Renal cortical epithelial cell (primary cell): ENCODE measurements at places on chromosomes 13 and 19. TPM values are rescaled to one million over a fixed set of nuclear protein-coding genes. Genes with fewer than 3 reads are reported as not detected.

The ZNF90 gene
- 3.6 and 4.0 TPM in 2 replicates for total RNA-seq

The N4BP2L2 gene
- total RNA-seq = 98.5 and 204 TPM in 2 replicates

The ZNF675 gene
- 17.1 and 18.8 TPM in 2 replicates for total RNA-seq

The RNF113B gene
- total RNA-seq = not detected in 2 replicates

The ANKLE1 gene
- 0.52 and 1.1 TPM in 2 replicates for total RNA-seq

The FUT6 gene
- 0.05 TPM in 1 of 2 replicates, not detected in the other for total RNA-seq

The DEDD2 gene
- 17.9 and 25.2 TPM in 2 replicates for total RNA-seq

The B3GNT3 gene
- 0.80 and 6.8 TPM in 2 replicates for total RNA-seq

The ZNF728 gene
- 0.40 TPM in 1 of 2 replicates, not detected in the other for total RNA-seq

The OR10H1 gene
- 0.45 and 1.7 TPM in 2 replicates for total RNA-seq

The LSR gene
- total RNA-seq = 26.6 and 42.8 TPM in 2 replicates

The MAMSTR gene
- 0.25 and 0.87 TPM in 2 replicates for total RNA-seq

GRCh38 chr19:48961673-48962028, 3.5 kb upstream of the FTL start:
- DNase-seq = no peak

DNA sequence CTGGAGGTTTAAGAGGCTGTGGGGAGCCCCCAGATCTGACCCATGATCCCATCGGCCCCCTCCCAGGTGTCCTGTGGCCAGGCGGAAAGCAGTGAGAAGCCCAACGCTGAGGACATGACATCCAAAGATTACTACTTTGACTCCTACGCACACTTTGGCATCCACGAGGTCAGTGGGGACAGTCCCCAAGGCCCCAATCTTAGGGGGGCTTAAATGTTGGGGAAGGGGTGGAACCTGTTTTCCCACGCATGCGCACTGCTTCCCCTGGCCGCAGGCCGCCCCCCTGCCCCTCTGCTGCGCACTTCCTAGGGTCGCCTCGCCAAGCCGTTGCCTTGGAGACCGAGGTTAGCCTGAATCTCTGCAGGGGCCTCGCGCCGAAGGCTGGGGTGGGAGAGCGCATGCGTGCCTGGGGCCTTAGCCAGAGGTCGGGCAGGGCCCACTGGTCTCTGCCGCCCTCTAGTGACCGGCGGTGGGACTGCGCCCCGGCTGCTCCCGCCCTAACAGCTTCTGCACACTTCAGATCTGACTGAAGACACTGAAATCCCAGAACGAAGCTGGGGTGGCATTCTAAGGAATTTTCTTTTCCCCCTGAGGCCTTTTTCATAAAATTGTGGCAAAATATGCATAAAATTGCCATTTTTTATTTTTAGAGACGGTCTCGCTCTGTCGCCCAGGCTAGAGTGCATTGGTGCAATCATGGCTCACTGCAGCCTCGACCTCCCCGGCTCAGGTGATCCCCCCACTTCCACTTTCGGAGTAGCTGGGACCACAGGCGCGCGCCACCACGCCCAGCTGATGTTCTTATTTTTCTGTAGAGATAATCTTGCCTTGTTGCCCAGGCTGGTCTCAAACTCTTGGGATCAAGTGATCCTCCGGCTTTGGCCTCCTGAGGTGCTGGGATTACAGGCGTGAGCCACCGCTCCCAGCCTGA, 3.6 kb downstream of the PRMT1 start:
- peak; percentile 64 for DNase-seq

- DNase-seq = peak; percentile 48
These were observed 597.2 kb downstream of the DIAPH3 start for GRCh38 chr13:59566561-59566960.

GRCh38 chr19:18421371-18421959, 2.3 kb downstream of the SSBP4 start:
- no peak for DNase-seq

DNA sequence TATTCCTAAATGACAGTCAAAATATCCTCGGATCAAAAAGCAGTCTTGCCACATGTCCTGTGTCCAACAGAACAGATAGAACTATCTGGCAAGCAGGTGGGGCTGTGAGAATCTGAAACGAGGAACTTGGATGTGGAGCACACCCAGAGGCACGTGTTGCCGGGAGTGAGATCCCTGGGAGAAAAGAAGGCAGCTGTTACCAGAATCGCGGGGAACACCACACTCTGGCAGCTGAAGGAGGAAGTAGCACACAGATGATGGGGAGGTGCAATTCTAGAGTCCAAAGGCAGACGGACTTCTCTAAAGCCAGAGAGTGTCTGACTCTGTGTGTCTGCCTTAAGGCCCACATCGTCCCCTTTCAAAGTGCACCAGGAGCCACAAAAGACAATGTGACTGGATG, 22.3 kb downstream of the SLC7A1 start:
- no peak for DNase-seq

- no peak for DNase-seq
These were observed 3.2 kb downstream of the ZNF446 start for GRCh38 chr19:58479303-58479702.

DNA sequence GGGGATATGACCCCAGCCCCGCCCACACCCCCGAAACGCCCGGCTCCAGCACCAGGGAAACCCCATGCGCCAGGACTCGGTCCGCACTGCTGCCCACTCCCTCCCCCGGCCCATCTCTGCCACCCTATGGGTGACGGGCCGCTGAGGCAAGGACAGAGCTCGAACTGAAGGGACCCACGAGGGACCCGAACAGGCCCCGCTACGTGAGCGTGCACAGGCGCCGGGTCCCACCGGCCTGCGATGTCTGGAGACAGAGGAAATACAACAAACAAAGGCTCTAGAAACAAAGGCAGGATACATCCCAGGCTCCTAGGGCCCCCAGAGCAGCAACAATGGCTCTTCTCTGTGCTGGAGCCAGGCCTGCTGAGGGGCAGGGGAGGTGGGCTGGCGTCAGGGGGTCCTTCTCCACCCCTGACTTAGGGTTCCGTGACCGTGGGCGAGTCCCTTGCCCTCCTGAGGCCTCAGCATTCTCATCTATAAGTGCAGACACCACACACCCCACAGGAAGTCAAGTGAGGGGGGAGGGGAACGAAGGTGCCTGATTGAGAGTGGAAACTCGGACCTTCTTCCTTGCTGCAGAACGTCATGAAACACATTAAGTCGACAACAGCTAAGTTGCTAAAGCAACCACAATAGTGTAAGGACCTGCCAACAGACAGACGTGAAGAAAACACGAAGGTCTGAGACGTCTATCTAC, 3.1 kb downstream of the ABHD17A start:
- no peak for DNase-seq

- no peak for DNase-seq
These were observed 55.5 kb downstream of the MYH14 start for GRCh38 chr19:50258918-50259372.

GRCh38 chr13:35477386-35477946, 977 bp upstream of the MAB21L1 start:
- no peak for DNase-seq
